ENCODE measurements at places on chromosomes 13 and 19.

GRCh38 chr13:22549126-22549525 is 631.7 kb upstream of the SGCG start:
- DNase-seq, result no peak

DNA sequence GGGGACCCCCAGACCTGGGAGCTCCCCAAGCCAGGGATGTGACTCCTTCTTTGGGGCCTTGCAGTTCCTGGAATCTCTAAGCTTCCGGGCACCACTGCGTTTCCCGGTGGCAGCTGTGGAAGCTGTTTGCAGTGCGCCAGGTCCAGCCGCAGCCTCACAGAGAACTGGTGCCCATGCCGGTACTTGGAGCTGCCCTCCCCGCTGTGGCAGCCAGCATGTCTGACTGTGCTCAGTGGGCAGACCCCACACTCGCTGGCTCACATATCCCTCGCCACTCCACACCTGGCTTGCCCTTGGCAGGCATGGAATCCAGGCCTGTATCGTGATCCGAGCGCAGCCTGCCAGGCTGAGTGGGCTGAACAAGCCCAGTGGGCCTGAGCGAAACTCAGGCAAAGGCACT is 753.2 kb upstream of the PCDH20 start:
- DNase-seq, result no peak

DNA sequence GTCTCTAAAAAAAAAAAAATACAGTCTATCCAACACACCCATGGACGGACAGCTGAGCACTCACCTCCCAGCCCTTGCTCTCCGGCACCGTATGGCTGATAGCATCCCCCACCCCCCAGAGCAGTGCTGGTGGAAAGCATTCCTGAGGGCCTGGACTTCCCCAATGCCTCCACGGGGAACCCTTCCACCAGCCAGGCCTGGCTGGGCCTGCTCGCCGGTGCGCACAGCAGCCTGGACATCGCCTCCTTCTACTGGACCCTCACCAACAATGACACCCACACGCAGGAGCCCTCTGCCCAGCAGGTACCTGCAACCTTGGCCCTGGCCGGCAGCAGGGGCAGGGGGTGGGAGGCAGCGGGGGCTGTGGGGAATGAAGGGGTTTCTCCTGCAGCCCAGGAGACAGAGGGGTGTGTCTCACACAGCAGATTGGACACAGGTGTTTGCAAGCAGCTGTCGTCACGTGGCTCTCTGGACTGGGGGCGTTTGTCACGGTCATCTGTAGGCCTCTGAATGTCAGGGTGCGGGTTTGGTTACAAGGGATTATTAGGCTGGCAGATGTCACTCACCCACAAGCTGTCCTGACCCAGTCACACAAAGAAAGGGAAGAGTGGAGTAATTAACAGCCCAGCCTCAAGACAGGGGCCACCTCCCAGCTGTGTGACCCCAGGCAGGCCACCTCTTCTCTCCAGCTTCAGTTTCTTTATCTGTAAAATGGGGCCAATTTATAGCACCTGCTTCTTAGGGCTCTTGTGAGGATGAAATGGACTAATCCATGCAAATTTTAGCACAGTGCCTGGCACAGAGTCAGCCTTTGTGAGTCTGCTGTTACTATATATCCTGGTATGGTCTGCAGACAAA is 19.3 kb downstream of the PLD3 start:
- DNase-seq, result no peak

DNA sequence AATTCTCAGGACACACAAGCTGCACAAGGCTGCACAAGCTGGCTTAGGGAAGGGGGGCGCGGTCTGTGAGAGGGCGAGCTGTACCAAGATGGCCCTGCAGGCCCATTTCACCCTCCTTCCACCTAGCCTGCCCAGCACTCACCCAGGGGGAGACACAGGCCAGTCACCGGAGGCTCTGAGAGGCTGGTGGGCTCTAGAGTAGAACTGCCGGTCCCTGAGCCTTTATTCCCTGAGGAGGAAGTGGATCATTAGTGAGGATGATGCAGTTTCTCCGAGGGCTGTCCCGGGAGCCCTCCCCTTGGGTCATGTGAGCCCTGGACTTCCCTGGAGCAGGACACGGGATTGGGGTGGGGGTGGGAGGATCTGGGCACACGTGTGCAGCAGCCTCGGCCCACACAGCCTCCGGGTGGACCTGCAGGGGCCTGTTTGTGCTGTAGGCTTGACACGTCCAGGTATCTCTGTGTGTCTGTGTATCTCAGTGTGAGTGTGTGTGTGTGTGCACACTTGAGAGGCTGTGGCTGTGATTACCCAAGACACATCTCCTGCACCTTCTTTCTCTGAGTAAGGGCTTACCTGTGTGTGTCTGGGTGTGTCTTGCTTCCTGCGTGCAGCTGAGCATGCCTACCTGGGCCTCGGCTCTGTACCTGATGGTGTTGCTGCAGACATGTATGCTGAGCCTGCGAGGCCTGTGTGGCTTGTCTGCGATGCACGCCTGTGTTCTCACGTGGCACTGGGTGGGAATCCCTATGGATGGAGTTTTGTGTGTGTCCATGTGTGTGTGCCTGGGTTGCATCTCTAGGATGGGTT is at the start of gene ACP5:
Gene ACP5 (minus strand): TSS at position 195 of the 807 bp plus-strand sequence. CDS start 328 bp downstream, outside the sequence.
- DNase-seq, result no peak

GRCh38 chr13:28349907-28350654 is 144.8 kb downstream of the FLT1 start:
- no peak for DNase-seq

DNA sequence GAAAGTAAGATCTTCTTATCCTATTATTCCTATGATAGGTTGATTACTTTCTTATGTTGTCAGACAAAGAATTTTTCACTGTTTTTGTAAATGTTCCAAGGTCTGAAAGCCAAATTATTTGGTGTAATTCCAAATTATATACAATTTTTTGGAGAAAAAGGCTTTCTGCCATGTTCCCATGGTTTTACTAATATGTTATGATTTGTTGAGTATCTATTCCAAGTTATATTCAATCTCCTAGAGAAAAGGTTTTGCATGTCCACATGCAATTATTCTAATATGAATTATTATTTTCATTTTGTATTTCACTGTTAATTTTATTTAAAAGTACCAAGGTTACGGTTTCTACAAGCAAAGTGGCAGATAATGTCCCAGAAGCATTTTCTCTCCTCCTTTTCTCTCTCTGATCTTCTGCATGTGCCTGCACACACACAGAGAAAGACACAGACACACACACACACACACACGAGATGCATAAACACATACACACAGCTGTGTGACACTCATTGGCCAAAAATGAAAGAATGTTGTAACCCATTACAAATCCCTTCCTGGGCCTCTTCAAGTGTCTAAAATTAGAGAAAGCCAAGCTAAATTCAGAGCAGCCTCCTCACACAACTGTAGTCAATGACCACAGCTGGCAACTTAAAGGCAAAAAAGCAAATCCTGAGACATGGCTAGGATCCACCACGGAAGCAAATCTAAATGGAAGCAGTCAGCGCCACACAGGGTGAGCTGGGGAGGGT is 621.0 kb downstream of the EFNB2 start:
- no peak for DNase-seq

GRCh38 chr13:97238432-97238831 is 16.3 kb downstream of the MBNL2 start:
- no peak for DNase-seq

DNA sequence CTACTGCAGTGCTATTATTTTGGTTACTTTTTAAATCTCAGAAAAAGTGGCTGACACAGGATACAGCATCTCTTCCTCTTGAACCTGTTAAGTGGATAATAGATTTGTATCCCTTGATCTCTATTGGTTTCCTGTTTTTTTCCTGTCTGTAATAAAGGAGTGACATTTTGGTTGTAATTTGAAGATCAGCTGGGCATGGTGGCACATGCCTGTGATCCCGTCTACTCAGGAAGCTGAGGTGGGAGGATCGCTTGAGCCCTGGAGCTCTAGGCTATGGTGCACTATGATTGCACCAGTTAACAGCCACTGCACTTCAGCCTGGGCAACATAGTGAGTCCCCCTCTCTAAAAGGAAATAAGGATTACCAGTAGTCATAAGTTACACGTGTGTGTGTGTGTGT is 46.8 kb downstream of the METTL21C start:
- no peak for DNase-seq

DNA sequence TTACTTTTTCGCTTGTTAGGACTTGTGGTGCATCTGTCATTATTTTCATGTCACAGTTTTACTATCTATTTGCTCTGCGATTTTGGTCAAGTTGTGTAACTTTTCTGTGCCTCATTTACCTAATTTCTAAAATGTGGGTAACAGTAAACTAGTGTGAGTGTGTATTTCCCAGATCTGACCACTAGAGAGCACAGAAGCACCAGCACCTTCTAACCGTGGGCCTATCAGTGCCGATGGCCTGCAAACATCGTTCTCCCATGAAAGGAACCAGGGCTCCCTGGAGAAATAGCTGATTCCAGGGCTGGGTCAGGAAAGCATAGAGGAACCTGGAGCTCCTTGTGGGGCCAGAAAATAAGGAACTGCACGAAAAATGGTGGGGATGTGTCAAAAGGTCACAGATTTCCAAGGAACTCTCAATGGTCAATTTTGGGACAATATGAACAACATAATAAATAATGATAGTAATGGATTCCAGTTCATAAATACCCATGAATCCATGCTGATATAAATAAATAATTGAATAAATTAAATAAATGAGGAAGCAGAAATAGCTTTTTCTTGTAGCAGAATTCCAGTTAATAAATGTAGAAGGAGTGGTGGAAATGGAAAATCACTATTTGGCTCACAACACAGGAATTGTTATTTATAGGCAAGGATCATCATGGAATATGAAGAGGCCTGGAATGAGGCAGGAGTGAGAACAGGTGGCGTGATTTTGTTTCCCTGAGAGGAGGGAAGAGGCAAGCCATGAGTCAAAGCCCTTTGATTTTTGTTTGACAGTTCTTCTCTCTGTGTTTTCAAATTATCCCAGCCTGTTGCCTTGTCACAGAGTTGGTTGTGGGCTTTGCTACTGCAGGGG is 31.1 kb downstream of the CEACAM8 start:
- DNase-seq, result no peak

DNA sequence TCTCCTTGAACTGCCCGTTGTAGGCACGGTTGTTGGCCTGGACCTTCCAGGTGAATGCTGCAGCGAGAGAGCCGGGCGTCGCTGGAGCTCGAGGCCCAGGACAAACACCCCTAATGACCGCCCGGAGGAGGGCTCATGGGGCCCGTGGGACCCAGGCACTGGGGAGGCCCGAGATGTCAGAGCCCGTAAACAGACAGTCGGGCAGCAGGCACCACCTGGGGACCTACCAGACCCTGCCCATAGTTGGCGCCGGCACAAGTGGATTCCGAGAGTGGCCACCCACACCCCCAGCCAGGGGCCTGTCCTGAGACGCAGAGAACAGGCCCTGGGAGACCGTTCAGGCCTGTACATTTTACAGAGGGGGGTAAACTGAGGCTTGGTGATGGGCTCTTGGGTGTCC is 2.4 kb downstream of the ATP8B3 start:
- no peak for DNase-seq

GRCh38 chr13:59392328-59392727 is 771.4 kb downstream of the DIAPH3 start:
- DNase-seq, result no peak

DNA sequence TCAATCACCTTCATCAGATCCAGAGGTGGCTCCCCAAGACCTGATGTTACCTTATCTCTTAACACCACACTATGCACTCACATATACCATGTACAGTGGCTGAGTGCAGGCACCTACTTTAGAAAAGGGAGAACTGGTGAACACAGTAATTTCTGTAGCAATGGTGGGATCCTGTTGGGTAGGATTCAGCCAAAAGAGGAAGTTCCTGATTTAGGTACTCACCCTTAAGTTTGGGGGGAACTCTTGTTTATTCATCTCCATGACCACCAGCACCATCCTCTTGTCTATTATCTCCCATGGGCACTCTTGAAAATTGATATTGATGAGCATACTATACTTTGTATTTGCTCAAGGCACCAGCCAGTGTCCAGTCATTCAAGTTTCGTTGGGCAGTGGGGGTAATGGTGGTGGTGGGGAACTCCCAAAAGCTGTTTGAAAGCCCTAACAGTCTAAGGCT is 324.4 kb downstream of the LMO7 start:
- no peak for DNase-seq

- no peak for DNase-seq
Observed at GRCh38 chr13:23025864-23026608, 154.7 kb upstream of the SGCG start.

DNA sequence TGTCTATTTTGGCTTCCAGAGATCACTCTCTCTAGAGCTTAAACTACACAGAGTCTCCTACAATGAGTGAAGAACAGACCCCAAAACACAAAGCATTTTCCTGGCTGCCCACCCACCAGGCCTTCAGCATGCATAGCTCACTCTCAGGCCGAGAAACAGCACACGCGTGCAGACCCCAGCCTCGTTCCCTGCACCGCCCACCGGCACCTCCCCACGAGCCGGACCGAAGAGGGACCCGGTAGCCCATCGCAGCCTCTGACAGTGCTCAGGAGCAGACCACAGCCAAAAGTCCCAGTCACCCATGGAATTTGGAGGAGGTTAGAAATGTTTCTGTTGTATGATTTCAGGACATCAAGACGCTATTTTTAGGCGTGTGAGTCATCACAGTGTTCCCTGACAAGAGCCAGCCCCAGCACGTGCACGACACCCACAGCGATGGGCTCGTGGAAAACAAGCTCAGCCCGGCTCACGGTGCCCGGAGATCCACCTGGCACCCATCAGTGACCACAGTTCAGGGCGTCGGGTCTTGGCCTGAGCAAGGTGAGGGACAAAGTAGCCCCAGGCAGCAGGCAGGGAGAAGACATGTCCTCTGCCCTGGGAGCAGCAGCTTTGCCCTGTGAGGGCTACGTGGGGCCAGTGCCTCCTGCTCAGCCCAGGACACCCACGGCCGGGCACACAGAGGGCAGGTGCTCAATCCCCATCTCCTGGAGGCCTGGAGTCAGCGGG is 50.1 kb upstream of the SPACA7 start:
- no peak for DNase-seq

- no peak for DNase-seq
Observed at GRCh38 chr13:110771194-110771593, 57.7 kb downstream of the ING1 start.

DNA sequence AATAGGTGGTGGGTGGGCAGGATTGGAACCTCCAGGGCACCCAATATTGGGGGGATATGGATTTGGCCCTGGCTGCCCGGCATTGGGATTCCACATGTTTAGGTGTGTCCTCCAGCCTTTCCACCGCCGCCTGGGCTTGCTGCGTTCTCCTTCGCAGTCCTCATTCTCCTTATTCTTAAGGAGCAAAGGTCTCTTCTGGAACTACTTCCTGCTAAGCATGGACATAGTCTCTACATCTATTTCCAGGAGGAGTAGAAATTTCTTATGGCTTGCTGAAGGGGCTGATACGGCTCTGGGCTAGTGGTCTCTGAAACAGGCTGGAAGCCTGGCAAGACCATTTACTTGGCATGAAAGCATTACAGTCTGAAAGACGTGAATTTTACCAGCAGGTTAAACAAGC is 9.2 kb upstream of the FCGBP start:
- DNase-seq, result no peak

Measured in T-cell (primary cell).